ENCODE measurements at places on chromosomes 7 and 10. TPM values are rescaled to one million over a fixed set of nuclear protein-coding genes. Genes with fewer than 3 reads are reported as not detected.

ITIH5 gene
- total RNA-seq, result not detected

CCL26 gene
- not detected for total RNA-seq

CPED1 gene
- 0.16 TPM for total RNA-seq

MKI67 gene
- 418 TPM for total RNA-seq

Data from activated CD8-positive, alpha-beta memory T cell treated with anti-CD3 and anti-CD28 coated beads, Interleukin-2, amount 10 ng/mL, durations not matched to agents 7 days and 5 days (primary cell).